ENCODE measurements at places on chromosomes 16 and 17.

DNA sequence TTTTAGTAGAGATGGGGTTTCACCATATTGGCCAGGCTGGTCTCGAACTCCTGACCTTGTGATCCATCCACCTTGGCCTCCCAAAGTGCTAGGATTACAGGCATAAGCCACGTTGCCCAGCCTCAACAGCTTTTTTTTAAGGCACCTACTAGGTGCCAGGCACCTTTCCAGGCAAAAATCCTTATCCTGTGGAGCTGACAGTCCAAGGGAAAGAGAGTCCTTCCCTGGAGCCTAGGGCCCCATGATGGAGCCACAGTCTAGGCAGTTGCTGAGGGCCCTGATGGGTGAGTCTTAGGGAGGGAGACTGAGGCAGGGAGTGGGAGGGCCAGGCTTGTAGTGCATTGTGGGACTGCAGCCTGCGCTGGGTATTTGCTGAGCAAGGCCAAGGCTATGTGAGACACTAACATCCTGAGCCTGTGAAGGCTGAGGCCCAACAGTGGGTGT lies 79.6 kb upstream of the TOB1 start:
- no peak for DNase-seq

GRCh38 chr17:28347261-28347891 lies 10.0 kb downstream of the POLDIP2 start:
- DNase-seq = no peak

DNA sequence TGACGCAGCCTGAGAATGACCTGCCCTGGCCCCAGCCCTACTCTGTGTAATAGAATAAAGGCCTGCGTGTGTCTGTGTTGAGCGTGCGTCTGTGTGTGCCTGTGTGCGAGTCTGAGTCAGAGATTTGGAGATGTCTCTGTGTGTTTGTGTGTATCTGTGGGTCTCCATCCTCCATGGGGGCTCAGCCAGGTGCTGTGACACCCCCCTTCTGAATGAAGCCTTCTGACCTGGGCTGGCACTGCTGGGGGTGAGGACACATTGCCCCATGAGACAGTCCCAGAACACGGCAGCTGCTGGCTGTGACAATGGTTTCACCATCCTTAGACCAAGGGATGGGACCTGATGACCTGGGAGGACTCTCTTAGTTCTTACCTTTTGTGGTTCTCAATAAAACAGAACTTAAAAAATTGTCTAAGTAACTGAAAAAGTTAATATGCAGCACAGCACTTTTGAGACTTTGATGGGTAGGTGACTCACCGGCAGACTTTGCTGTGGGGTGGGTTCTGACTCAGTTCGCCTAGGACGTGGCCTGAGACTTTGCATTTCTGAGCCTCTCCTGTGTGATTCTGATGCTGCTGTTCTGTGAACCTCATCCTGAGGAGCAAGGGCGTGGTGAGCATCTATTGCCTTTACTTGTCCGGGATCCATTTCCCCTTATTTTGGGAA lies 5.7 kb downstream of the LAT start:
- peak; percentile 71 for DNase-seq

GRCh38 chr16:88976366-88977017 lies 515 bp downstream of the CBFA2T3 start:
- no peak for DNase-seq

DNA sequence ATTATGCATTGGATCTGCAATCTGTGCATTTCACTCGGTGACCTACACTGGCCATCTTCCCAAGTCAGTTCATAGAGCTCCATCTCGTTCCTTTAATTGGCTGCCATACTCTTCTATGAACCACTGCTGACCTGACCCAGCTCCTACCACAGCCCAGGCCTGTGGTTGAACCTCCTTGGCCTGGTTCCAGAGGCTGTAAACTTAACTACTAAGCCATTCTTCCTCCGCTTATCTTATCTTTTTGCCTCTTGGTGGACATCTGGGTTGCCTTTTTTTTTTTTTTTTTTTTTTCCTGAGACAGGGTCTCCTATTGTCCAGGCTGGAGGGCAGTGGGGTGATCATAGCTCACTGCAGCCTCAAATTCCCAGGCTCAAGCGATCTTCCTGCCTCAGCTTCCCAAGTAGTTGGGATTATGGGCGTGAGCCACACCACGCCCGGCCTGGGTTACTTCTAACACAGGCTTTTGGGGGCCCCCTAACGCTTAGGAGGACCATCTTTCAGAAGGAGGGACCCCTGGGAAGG lies 18.3 kb downstream of the COQ7 start:
- no peak for DNase-seq

GRCh38 chr17:17719966-17720543 lies 38.8 kb downstream of the RAI1 start:
- no peak for DNase-seq

DNA sequence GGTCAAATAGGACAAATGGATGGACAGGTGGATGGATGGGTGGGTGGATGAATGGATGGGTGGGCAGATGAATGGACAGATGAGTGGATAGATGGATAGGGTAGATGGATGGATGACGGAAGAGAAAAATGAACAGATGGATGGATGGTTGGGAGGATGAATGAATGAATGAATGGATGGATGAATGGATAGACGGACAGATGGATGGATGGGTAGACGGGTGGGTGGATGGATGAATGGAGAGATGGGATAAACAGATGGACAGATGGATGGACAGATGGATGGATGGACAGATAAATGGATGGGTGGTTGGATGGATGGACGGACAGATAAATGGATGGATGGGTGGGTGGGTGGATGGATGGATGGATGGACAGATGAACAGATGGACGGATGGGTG lies 232.8 kb downstream of the GRIN2A start:
- no peak for DNase-seq

GRCh38 chr17:29216856-29217255 lies 29.8 kb upstream of the CRYBA1 start:
- no peak for DNase-seq

- DNase-seq = no peak
These were observed 30.4 kb upstream of the SALL1 start for GRCh38 chr16:51181503-51181811.

DNA sequence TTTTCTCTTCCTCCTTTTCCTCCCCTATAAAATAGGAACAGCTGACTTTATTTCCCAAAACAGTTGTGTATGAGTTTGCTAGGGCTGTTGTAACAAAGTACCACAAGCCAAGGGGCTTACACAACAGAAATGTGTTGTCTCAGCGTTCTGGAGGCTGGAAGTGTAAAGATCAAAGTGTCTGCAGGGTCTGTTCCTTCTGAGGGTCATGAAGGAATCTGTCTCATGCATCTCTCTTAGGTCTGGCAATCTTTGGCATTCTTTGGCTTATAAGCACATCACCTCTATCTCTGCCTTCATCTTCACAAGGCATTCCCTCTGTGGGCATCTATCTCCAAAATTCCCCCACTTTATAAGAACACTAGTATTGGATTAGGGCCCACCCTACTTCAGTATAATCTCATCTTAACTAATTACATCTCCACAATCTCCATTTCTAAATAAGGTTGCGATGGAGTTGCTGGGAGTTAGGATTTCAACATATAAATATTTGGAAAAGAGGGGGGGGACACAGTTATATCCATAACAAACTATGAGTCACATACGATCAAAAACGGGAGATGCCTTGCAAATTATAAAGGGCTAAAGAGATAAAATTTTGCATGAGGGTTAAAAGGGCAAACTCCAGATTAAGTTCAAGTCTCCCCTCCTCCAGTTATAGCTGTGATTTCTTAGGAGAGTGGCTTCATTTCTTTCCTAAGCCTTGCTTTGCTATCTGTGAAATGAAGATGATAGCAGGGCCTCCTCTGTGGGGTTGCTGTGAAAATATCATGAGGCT lies 109.7 kb downstream of the VAT1L start:
- DNase-seq = no peak

- DNase-seq = peak; percentile 22
These were observed 47.0 kb downstream of the CCDC182 start for GRCh38 chr17:57697891-57698711.

DNA sequence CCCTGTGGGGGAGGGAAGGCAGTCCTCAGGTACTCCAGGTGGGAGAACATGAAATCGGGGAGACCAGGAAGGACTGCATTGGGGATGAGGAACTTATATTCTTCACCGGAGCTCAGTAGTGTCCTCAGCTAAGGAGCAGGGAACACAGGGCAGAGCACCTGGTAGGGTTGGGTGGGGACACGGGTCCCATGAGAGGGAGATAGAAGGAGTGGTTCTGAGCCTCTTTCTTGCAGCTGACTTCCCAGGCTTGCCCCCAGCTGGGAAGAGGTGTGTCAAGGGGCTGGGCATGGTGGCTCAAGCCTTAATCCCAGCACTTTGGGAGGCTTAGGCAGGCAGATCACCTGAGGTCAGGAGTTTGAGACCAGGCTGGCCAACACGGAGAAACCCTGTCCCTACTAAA lies 2.1 kb downstream of the FHOD1 start:
- no peak for DNase-seq
